HuH-7.5 (cell line): ENCODE measurements at places on chromosomes 11 and 22.

- DNase-seq: no peak
These were observed 41.5 kb upstream of the CCND1 start for GRCh38 chr11:69599502-69599901.

DNA sequence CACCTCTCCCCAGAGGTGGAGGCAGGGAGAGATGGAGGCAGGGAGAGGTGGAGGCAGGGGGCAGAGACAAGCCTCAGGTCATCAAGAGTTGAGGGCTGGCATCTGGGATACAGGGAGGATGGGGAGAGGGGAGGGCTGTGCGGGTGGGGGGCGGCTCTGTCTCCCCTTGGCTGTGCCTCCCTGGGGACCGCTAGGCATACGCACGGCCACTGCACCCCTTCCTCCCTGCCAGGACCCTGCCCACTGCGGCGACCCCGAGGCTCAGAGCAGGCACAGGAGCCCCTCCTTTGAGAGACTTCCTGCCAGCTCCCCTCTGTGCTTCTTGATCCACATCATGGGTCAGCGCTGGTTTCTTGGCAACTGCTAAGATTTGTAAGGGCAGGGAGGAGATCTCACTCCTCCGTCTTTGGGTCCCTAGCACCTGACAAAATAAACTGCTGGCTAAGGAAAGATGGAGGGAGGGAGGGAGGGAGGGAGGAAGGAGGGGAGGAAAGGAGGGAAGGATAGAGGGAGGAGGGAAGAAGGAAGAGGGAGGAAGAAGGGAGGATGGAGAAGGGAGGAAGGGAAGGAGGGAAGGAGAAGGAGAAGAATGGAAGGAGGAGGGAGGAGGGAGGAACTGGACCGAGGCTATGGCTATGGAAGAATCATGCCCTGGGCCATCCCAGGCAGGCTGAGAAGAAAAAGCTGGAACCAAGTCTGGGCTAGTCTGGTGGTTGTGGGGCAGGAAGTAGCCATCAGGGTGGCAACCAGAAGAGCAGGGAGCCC is 18.5 kb downstream of the PRR33 start:
- DNase-seq: no peak

DNA sequence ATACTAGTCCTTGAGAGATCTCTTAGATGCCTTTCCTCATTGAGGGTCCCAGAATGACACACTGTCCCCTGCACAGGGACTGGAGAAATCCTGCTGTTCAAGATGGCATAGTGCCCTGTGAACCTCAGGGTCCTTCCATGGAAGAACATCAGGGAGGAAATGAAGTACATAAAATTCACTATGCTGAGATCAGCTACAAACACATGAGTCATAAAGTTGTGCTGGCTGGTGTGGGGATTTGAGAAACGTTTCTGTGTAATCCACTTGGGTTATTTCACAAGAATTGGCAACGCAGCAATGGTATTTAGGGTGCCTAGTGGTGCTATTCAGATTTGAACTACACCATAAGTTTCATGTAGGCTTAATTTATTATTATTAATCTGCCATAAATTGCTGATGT is 174.4 kb downstream of the MAML2 start:
- no peak for DNase-seq

- no peak for DNase-seq
These were observed 355.7 kb downstream of the MN1 start for GRCh38 chr22:27445881-27446280.

- DNase-seq: no peak
These were observed 135.5 kb downstream of the NOX4 start for GRCh38 chr11:89355646-89356045.

DNA sequence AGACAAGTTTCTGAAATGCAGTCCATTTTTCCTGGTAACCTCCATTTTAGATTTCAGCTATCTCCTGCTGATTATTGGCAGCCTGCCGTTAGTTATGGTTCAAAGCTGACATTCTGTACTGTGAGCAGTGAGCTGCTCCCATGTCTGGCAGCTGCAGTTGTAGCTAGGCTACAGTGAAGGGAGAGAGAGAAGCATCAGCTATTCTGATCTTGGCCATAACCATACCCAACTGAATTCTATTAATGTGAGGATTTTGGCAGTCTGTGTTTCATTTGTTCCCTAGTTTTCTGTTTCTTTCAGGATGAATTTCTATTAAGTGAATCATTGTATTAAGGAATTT is 33.4 kb downstream of the SIK2 start:
- DNase-seq: no peak
